ENCODE measurements at places on chromosomes 1 and 21.

- no peak for DNase-seq
These were observed 29.0 kb downstream of the TNR start for GRCh38 chr1:175714350-175714749.

GRCh38 chr1:117030271-117030877 lies 28.8 kb downstream of the CD101 start:
- no peak for DNase-seq

GRCh38 chr1:192530254-192530653 lies 45.3 kb upstream of the RGS1 start:
- no peak for DNase-seq

DNA sequence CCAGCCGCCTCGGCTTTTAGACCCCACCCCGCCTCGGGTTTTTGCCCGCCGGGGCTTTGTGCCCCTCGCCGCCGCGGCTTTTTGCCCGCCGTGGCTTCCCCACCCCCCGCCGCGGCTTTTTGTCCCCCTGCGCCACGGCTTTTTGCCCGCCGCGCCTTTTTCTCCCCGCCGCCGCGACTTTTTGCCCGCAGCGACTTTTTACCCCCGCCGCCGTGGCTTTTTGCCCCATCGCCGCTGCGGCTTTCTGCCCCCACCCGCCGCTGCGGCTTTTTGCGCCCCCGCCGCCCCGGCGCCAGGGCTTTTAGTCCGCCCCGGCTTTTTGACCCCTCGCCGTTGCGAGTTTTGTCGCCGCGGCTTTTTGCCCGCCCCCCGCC lies 474.4 kb downstream of the FAM72C start:
- no peak for DNase-seq

DNA sequence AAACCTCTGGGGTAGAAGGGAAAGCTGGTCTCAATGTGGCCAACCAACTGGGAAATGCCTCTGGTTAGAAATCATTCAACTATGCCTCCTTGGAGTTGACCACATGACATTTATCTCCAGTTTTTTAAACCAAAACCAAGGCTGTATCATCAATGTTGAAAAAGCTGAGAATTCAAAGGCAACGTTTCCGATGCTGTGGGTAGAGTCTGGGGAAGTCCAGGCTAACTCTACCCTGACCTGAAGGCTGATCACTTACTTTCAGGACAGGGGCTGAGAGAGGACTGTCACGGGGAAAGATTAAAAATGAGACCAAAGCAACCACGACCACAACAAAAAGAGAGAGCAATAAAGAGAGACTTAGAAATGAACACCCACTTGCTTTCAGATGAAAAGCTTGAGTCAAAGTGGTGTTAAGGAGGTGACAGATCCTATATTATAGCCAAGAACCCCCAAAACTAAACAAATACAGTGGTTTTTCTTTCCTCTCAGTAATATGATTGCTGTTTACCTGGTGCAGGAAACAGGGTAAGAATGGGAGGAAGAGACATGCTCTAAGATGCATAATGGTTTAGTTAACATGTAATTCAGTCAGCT lies 90.8 kb upstream of the TNFSF4 start:
- no peak for DNase-seq

GRCh38 chr1:64304823-64305222 lies 101.4 kb downstream of the UBE2U start:
- DNase-seq = no peak

GRCh38 chr1:96515430-96515829 lies 206.2 kb upstream of the PTBP2 start:
- no peak for DNase-seq

- DNase-seq = no peak
These were observed 349.9 kb downstream of the PTPRU start for GRCh38 chr1:29586215-29586614.

GRCh38 chr1:119308130-119308700 lies 60.4 kb upstream of the HAO2 start:
- no peak for DNase-seq

GRCh38 chr1:243246916-243247315 lies 8.2 kb downstream of the CEP170 start:
- no peak for DNase-seq

DNA sequence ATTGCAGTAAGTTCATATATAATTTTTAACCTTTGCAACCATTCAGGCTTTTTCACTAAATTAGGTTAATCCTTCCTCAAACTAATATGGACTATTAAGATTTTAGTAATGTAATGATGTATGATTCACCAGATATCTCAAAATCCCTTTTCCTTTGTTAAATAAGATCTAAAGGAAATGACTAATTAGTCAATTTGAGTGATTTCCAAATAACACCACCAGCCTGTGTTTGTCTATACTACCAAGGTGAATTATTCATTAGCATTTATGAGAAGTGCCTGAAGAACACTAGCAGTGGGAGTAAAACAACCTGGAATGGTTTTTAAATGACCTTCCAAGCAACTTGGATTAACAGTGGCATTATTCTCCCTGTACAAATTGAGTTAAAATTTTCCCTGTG lies 670.6 kb upstream of the PKN2 start:
- DNase-seq = no peak

GRCh38 chr1:91557039-91557690 lies 56.5 kb downstream of the CDC7 start:
- no peak for DNase-seq

DNA sequence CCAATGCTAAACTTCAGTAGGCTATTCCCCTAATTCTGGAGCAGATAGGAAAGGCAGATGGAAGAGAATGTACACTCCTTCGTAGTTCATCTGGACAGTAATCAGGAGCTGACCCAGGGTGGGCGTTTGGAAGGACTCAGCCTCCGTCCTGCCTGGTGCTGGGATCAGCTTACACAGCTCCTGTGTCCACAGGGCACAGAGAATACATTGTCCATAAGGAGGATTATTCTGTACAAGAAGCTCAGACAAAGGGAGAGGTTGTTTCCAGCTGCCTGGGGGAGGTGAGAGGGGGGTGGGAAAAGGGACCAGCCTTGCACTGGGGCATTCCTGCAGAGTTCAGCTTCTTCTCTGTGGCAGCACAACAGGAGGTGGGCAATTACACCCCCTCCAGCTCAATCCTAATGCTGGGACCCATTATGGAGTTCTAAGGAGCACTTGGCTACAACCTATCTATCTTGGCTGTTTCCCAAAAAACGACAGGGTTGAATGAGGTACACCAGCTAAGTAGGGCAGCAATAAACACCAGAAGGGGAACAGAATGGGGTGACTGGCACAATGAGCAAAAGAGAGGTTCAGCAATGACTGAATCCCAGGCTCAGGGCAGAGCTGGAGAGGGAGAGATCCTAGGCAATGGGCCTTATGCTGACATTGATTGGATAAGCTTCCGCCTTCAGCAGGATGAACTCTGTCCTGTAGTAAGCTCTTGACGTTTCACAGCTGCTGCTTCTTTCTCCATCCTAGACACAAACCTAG lies 7.4 kb downstream of the MED8 start:
- DNase-seq = no peak

DNA sequence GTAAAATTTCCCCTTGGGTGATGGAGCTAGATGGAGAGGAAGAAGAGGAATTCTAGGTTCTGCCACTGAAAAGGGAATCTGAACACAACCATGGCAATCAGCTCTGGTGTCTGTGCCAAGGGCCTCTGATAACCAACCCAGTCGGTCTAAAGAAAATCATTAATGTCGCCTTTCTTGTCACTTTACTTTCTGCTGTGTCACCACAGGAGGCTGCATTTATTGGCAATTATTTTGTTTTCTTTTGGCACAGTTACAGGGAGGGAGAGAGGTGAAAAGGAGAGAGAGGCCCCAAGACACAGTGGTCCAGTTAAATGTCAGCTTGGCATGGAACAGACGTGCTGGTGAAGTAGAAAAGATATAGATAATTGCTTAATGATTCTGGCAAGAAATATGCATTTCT lies 287.0 kb downstream of the ASTN1 start:
- no peak for DNase-seq

GRCh38 chr1:174408146-174408545 lies 39.6 kb upstream of the GPR52 start:
- DNase-seq = no peak

GRCh38 chr1:70993798-70994197 lies 53.8 kb downstream of the PTGER3 start:
- DNase-seq = no peak

- DNase-seq = no peak
These were observed 187.7 kb downstream of the KAZN start for GRCh38 chr1:14786109-14786675.

DNA sequence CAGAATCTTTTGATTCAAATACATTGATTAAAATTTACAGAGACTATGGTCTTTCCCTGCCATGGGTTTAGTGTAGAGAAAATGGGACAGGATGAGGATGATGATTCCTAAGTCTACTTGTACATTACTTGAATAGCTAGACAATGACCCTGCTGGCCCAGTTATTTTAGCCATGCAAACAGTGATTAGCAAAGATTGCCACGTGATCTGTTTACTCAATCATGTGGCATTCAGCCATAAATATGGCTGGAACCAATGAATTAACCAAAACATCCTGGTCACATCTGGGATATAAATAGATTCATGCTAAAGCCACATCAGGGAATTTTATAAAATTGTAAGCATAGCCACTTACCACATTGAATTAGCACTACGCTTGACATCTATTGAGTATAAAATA lies 167.3 kb downstream of the PBX1 start:
- DNase-seq = no peak

DNA sequence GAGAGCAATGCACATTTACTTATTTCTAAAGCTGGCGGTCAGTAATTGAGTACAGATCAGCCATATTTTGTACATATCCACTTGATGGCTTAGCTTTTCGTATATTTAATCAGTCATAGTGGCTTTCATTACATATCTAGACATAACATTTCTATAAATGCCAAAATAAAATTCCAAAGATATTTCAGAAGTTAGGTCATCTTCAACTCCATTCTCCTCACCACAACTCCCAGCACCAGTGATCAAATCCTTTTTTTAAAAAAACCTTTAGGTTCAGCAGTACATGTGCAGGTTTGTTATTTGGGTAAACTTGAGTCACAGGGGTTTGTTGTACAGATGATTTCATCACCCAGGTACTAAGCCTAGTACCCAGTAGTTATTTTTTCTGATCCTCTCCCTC lies 53.9 kb upstream of the GNG4 start:
- DNase-seq = no peak

- no peak for DNase-seq
These were observed 121.9 kb downstream of the MAB21L3 start for GRCh38 chr1:116232989-116233514.

GRCh38 chr1:177471244-177471643 lies 300.5 kb downstream of the BRINP2 start:
- no peak for DNase-seq

DNA sequence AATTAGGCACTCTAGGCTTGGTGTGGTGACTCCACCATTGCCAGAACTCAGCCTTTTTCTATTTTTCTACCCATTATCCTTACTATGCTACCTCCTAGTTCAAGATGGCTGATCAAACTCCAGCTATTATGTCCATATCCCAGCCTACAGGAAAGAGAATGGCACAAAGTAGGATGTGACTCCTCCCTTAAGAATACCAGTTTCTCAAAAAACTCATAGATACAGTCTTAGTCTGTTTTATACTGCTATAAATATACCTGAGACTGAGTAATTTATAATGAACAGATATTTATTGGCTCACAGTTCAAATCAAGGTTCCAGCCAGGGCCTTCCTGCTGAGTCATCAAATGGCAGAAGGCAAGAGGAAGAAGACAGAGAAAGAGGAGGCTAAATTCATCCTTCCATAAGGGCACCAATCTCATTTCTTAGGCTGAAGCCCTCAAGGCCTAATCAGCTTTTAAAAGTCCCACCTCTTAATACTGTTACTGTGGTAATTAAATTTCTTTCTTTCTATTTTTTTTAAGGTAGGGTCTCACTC lies 542.8 kb upstream of the BEND5 start:
- no peak for DNase-seq

DNA sequence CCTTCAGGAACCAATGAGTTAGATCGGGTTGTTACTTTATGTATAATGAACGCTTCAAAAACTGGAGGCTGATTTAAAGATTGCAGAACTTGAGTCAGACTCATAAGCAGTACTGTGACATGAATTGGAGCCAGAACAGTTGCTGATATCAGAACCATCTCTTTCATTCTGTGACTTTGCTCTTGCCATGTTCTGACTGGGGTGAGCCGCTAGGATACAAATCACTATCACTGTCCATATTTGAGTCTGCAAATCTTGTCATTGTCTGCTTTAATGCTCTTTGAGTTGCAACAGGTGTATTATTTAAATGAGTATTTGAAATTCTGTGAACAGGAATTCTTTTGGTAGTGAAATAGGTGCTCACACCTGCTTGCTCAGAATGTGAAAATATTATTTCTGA lies 52.5 kb downstream of the LRIG2 start:
- DNase-seq = no peak

- DNase-seq = no peak
These were observed 9.1 kb upstream of the SYTL1 start for GRCh38 chr1:27332536-27333281.

GRCh38 chr1:226401355-226402303 lies 6.3 kb downstream of the PARP1 start:
- DNase-seq = no peak

GRCh38 chr1:185969524-185969991 lies 235.4 kb downstream of the HMCN1 start:
- DNase-seq = no peak

DNA sequence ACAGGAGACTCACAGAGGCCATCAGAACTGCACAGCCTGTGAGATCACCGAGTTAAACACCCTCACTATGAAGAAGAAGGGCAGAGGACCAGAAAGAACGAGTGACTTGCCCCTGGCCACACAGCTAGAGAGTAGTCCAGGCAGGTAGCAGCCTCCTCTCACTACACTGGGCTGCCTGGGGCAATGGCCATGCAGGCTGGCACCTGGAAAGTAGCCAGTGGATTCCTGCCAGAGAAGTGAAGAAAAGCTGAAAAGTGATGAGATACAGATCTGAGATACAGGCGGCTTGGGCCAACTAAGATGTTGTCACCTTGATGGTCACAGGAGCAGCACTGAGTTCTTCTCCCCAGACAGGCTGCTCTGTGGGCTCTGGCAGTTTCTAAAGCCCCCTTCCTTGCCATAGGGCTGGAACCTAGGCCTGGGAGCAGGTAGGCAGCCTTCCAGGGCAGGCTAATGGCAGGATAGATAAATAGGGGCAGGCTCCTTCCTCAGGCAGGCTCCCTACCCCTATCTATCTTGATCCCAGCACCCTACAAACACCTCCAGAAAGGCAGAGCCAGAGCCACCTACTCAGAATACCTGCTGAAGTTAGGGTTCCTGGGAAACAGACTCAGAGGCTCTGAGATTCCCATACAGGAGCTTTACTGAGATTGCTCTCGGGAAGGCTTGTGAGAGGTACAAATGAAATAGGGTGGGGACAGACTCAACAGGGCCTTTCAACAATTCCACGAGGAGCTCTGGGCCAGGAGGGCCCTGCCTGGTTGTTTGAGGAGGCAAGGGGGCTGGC lies 106.3 kb downstream of the BEND5 start:
- no peak for DNase-seq

Data from stimulated activated CD4-positive, alpha-beta T cell treated with anti-CD3 and anti-CD28 coated beads, Interleukin-1b, Interleukin-23, amount 100 ng/mL, for 1 hour (primary cell).